ENCODE measurements at places on chromosomes 5 and 9.
A peak's percentile ranks its signal among the peaks of the same experiment; 100 is the strongest.

- DNase-seq = no peak
Observed at GRCh38 chr9:70830618-70831017, 290.8 kb downstream of the TRPM3 start.

GRCh38 chr9:33117306-33117705, 40.8 kb upstream of the SMU1 start:
- DNase-seq = no peak

DNA sequence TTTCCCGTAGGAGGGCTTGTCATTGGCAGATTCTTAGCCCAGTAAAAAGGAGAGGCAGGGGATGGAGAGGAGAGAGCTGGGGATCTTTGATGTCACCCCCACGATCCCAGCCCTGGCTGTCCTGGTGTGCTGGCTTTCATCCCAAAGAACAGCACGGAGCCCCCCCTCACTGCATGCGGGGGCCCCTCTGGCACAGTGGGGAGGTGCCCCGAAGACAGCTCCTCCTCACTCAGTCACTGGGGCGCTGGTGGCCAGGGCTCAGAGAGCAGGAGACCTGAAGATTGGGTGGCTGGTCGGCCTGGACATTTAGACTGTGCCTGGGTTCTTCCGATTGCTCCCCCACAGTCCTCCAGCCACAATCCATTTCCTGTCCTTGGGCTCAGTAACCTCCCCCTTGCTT, 207.5 kb downstream of the MELK start:
- no peak for DNase-seq

- DNase-seq = no peak
Observed at GRCh38 chr9:121915304-121915625, 177.8 kb downstream of the TTLL11 start.

DNA sequence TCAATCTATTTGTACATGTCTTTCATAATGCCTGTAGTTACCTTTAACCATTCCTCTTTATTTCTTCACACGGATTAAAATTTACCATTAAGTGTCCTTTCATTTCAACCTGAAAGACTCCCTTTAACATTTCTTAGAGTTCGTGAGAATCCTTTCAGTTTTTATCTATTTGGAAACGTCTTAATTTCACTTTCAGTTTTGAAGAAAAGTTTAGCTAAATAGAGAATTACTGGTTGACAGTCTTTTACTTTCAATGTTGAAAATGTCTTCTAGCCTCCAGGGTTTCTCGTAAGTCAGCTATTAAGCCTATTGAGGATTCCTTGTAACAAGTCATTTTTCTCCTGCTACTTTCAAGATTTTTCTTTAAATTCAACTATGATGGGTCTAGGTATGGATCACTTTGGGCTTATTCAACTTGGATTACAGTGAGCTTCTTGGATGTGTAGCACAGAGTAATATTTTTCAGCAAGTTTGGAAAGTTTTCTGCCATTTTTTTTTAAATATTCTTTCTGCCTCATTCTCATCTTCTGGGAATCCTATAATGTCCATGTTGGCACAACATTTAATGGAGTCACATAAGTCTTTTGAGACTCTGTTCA, 48.5 kb downstream of the RFX3 start:
- DNase-seq = no peak

- DNase-seq = peak; percentile 64
Observed at GRCh38 chr5:96336351-96336985, 96.6 kb downstream of the PCSK1 start.

DNA sequence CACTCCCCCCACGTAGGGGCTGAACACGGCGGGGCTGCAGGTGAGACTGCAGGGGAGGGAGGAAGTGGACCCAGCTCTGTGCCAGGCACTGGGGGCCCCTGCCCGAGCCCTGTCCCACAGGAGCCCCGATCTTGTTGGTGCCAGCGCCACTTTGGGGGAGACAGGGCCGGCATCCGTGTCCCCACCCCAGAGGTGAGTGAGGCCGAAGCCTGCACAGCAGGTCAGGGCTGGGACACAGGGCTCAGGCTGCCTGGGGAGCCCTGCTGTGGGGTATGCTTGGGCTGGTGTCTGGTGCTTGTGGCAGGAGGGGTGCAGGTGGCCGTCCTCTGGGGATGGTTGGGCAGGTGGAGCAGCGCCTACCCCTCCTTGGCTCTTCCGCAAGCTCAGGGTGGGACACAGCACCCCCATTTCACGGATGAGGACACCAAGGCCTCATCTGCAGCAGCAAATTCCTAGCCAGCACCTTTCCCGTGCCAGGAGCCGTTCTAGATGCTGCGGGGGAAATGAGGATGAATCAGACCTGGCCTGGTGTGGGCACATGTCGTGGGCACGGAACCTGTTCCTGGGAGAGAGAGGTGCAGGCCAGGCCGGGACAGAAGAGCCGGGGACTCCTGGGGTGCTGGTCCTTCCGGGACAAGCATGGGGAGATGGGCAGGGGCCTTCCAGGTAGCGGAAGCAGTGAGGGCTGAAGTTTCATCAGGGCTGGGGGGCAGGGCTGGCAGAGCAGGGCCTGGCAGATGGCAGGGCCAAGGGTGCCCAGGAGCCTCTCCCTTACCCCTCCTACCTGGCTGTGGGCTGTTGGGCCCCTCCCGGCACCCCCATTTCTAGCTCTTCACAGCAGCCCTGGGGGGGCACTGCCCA, 35.2 kb downstream of the KCNT1 start:
- DNase-seq = no peak

DNA sequence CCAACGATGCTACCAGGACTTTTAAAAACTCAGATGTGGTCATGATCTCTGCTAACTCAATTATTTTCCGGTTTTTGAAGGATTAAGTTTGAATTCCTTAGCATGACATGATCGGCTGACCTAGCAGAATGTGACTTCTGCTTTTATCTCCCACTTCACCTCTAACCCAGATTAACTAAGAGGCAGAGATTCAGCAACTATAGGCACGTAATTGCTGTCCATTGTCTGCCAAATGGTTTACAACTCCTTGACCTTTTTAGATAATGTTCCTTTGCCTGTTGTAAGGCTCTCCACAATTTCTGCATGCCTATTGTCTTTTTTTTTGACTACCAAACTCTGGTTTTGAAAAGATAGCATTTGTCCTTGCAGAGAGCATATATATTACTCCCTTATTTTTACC, 268.2 kb downstream of the BRINP1 start:
- no peak for DNase-seq

- DNase-seq = no peak
Observed at GRCh38 chr5:137486707-137487106, 12.4 kb downstream of the SPOCK1 start.
